ENCODE measurements at places on chromosomes 2 and 18. TPM values are rescaled to one million over a fixed set of nuclear protein-coding genes. Genes with fewer than 3 reads are reported as not detected.

RSAD2 gene
- 1.3 TPM for total RNA-seq

DNA sequence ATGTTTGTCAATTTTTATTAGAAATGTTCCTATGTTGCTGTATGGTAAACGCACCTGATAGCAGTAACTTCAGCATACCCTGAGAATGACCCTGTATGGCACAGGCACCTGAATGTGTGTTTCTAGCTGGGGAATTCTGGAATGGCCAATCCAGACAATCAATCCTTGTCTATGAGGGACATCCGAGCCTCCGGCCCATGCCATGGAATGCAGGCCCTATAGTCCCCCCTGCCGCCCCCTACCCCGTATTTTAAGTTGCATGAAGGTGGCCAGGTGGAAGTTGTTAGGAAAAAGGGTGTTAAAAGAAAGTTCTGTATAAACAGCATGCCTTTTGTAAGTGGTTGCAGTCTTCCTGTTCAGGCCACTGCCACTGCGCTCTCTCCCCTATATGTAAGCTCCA, 595.9 kb downstream of the DSC3 start:
- no peak for DNase-seq

HOXD3 gene
- total RNA-seq: 3.2 TPM

- no peak for DNase-seq
These were observed 145.1 kb downstream of the QPCT start for GRCh38 chr2:37489536-37489935.

- DNase-seq: no peak
These were observed 529.1 kb upstream of the CDH7 start for GRCh38 chr18:65221736-65222135.

- DNase-seq: no peak
These were observed 79.2 kb upstream of the MAP3K20 start for GRCh38 chr2:172996387-172996961.

ANKRD29 gene
- 3.1 TPM for total RNA-seq

CPO gene
- 0.23 TPM for total RNA-seq

DNA sequence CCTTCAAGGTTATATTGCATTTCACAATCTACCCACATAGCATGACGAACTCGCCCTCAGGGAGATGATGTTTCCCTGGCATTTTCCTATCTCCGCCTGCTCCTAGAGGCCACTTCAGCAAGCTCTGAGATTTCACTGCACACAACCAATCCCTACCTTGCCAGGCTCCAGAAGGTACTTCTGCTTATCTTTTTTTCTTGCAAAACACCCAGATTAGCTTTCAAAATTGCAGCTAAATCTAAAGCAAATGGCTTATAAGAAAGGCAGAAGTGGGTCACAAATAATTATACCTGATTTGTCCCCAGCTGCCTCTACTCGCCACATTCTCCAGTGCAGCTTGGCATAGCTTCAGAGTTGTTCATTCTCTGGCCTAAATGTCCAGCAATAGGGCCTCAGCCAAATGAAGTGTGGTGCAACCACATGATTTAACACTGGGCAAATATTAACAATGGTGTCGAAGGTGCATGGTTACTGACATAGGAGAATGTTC, 32.4 kb upstream of the MRPL19 start:
- DNase-seq: no peak

DNA sequence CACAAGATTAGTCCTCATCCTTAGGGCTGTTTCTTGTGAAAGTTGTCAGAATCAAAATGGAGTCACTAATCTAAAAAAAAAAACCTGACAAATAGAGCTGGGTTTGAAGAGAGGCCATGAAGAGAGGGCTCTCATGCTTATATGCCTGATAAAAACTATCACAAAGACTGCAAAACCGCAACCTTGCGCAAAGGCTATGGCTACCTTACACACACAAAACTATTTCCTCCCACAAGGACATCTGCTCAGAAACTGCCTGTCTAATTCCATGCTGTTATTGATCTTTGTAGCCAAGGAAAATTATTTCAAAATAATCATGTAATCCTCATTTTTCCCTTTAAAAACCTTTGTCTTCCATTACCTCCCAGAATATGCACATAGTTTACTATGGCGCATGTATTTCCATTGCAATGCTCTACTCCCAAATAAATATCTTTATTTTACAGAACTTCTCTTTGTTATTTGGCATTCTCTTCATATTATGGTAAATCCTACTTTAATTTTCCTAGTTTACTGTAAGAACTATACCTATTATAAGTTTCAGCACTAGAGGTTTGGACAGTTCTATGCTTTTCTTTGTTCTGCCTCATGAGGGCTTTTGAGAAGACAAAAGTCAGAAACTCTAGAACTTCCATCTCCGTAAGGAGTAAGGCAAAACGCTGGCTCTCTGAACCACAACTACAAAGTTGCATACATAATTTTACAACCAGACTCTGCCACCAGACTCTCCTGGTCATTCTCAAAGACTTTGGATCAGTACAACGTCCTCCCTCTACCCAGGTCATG, 9.6 kb upstream of the DPYSL5 start:
- no peak for DNase-seq

- no peak for DNase-seq
These were observed 343.8 kb upstream of the MYT1L start for GRCh38 chr2:2674831-2675230.

OSR1 gene
- total RNA-seq: 4.9 TPM

RAB31 gene
- 30.3 TPM for total RNA-seq

DNA sequence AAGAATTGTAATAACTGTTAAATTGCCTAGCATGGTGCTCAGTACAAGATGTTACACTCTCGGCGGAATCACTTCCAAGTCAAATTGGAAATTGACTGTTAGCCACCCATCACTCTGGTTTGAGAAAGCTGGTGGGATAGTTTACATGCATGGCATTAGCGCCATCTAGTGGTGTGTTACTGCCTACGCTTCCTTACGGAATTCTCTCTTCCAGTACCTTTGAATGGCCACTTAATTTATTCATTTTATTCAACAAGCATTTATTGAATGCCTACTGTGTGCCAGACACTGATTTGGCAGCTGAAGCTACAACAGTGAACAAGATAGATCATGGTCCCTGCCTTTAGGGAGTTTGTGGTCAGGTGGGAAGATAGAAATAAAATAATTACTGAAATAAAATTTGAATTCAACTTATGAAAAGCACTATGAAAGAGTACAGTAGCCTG, 171.2 kb downstream of the TMEM247 start:
- peak; percentile 77 for DNase-seq

DNA sequence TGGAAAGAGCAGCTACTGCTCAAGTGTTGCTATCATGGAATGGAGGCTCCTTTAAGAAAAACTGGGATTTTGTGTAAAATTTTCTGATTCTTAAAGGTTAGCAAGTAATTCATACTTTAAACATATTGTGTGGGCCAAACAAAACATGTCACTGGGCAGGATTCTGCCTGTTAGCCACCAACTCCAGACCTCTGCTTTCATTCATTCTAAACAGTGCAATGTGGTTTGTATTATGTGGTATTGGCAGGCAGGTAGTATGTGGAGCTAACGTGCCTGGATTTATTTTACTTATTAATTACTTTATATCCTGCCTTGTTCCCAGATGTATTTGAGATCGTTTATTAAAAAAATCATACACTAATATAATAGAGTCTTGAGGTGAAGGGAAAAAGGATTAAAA, 1521.3 kb upstream of the ACVR2A start:
- no peak for DNase-seq

- DNase-seq: no peak
These were observed 13.5 kb downstream of the STK39 start for GRCh38 chr2:168233726-168234406.

- no peak for DNase-seq
These were observed 33.1 kb downstream of the RDH14 start for GRCh38 chr2:18527326-18527725.

GRCh38 chr2:110114831-110115255, 779 bp downstream of the MALL start:
- DNase-seq: no peak

DNA sequence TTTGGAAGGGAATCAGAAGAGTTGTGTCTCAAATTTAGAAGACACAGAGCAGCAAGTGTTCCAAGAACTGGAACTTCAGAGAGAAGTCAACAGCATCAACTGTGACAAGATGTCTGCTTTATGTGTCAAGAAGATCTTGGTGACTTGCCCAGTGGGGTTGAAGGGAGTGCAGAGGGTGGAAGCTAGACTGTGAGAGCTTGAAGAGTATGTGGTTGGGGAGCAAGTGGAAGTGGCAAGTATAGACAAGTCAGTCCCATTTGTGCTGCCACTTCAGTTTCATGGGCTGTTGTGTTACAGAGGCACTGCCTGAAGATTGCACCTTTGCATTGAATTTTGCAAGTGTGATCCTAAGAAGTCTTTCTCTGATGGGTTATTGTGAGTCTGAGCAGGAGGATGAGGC, 68.7 kb upstream of the MC2R start:
- no peak for DNase-seq

- no peak for DNase-seq
These were observed 365.0 kb upstream of the CDH2 start for GRCh38 chr18:28541934-28542333.

GRCh38 chr2:10444463-10444862, 3.7 kb downstream of the ODC1 start:
- DNase-seq: no peak

GRCh38 chr2:62760555-62760954, 55.0 kb downstream of the EHBP1 start:
- no peak for DNase-seq

ITM2C gene
- 195 TPM for total RNA-seq

DNA sequence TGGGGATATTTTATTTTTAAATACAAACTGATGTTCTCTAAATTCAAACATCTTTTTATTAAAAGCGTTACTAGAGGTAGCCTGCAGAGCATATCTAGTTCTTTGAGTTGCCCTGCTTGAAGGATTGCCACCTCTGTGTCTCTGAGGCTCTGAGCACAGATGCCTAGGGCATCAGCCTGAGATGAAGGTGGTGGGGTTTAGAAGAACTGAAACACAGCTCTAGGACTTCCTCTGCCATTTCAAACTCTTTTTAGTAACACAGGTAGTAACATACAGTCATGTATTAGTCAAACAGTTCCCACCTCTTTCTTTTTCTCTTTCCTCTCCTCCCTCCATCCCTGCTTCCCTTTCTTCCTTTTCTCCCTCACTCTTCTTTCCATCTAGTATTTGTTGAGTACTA, 57.6 kb downstream of the TTC21B start:
- DNase-seq: no peak

DNA sequence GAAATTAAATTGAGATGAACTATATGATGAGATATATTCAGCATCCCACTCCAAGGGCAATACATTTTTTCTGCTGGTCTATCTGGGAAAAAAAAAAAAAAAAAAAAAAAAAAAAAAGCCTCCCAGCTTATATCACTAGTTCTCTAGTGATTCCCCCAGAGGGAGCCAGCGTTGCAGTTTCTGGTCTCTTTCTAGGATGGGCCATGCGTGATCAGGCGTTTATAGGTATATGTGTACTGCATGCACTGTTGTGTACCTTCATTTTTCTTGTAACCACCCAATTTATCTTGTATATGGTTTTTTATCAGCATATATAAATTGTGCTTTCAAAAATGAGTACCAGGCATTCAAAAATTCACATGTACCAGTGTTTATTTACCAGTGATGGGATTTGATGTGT, 35.1 kb downstream of the DCDC2C start:
- DNase-seq: no peak

ROCK2 gene
- total RNA-seq: 42.2 TPM

GRCh38 chr2:182447863-182448262, 21.0 kb upstream of the PDE1A start:
- no peak for DNase-seq

HOXD8 gene
- total RNA-seq: 1.7 TPM

- DNase-seq: no peak
These were observed 421.3 kb downstream of the LPIN1 start for GRCh38 chr2:12167525-12168317.

DNA sequence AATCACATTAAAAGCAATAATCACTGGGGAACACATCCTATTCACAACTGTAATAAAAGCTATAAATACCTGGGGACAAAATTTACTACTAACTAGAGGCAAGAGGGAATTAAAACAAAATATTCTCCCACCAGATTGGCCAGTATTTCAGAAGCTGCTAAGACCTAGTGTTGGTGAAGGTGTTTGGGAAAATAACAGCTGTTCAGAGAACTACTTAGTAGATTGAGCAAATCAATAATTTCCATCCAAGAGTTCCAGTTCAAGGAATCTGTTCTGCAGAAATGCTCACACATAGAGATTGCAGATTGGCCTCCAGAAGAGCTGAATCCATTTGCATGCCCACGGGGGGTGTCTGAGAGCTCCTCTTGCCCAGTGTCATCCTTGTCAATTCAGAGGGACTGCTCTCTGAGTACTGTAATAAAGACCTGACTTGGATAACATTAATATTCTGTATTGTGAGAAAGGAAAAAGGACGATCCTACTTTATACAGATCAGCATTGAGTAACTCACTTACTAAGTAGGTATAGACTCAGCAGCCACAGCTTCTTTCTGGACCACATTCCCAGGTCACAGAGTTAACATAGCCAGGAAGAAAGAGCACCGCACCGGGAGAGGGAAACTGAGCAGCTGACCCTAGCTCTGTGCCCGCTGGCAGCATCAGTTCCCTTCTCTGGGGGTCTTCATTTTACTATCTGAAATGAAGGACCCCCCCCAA, 5.6 kb downstream of the TUBB6 start:
- no peak for DNase-seq

FAM110C gene
- total RNA-seq: 41.8 TPM

DNA sequence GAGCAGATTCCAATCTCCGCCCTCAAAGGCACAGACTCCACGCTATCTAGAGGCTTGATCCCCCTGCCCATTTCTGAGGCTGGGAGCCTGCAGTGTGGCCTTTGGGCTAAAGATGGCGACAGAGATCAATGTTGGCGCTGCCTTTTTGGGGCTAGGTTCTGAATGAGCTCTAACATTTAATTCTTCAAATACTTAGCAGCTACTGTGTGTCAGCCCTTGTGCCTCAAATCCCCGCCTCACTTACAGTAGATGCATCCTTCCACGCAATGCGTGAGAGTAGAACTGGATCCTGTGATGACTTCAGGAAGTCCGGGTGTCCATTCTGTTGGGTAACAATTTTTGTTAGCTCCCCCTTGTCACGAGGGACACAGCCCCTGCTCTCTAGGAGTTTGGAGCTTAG, 12.4 kb downstream of the IL1F10 start:
- DNase-seq: no peak

NRP2 gene
- 146 TPM for total RNA-seq

DNA sequence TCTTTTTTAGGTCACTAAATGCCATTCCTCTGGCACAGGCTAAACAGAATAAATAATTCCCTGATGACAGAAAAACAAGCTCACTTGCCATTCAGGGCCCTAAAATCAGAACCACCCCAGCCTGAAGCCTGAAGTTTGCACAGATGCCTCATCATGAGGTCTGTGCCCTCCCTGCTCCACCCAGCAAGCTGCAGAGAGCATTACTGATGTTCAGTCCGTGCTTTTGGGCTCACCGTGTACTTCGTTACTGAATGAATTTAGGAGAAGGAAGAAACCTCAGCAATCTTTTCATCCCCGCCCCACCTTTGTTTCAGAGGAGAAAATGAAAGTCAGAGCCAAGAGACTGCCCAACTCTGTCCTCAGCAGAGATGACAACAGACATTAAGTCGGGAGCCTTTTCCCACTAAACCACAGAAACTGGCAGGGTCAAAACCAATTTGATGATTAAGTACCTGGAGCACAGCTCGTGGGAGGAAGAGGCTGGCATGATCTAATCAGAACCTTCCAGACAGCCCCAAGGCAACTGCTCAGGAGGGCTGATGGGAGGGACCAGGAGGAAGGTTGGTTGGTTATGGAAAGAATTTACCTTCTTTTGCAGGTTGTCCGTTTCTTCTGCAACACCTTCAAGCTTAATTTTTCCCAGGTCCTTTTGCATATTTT, 122.7 kb downstream of the LAMA1 start:
- no peak for DNase-seq

GRCh38 chr2:240208096-240208495, 67.6 kb upstream of the OTOS start:
- no peak for DNase-seq

Data from mucosa of gallbladder (tissue), 1 donor.